ENCODE measurements at places on chromosomes 6 and 20.

DNA sequence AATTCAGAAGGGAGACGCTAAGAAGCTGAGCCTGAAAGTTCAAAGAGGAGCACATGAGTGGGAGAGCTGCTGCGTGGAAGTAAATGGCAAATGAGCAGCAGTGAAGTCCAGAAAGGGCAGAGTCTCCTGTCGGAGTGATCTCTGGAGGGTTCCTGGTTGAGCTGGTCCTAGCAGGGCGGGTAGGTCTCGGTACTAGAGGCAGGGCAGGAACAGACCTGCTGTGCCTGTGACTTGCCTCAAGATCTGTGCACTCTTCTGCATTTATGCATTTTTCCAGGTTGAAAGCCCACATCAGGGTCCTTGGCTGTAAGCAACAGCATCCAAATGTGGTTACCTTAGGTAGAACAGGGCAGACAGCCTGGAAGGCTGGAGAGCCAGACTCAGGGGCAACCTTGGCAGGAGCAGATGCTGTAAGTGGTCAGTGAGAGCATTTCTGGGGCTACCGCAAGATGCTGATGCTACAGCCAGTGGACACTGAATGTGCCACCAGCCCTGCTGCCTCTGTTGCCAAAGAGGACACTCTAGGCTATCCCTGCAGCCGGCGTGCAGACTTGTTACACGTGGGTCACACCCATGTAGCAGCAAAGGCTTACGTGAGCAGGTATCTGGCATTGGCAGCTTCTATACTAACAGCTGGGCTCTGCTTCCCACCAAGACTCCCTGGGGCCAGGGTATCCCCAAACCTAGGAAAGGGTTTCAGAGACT is 8.4 kb downstream of the DUSP22 start:
- no peak for DNase-seq

DNA sequence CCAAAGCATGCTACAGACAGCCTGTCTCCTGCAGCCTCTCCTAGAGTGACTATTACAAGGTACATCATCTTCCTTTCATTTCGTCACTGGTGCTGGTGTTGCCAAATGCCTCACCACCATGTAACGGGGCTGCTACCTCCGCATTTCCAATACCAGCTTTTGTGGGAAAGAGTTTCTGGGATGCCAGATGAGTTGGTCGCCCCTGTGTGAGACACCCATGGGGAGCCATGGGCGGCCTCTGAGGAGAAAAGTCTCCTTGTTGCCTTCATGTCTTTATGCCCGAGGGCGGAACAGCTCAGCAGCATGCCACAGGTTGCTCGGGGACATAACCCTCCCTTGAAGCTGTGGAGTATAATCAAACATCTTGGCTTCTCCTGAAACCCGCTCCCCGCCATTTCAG is 169.6 kb downstream of the THBS2 start:
- no peak for DNase-seq

DNA sequence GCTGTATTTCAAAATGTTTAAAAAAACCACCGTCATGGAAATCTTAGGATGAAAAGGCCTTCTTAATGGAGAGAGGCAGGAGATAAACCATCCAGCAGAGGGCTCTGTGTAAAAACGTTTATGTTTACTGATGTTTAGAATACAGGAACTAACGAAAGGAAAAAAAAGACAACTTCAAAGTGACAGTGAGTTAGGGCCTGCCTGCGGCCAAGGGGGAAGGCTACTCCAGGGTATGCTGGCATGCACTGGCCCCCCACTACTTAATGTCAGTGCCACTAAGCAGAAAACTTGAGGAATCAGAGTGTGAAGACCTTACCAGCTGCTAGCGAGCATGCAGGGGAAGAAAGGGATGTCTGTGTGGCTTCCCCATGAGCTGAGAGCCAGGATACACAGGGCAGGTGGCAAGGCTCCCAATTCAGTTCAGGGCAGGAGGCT is 47.7 kb downstream of the AKAP7 start:
- peak; percentile 30 for DNase-seq

GRCh38 chr6:98627129-98627775 is 207.1 kb upstream of the POU3F2 start:
- DNase-seq = no peak

GRCh38 chr6:132887204-132887603 is 72.8 kb downstream of the RPS12 start:
- DNase-seq = no peak

DNA sequence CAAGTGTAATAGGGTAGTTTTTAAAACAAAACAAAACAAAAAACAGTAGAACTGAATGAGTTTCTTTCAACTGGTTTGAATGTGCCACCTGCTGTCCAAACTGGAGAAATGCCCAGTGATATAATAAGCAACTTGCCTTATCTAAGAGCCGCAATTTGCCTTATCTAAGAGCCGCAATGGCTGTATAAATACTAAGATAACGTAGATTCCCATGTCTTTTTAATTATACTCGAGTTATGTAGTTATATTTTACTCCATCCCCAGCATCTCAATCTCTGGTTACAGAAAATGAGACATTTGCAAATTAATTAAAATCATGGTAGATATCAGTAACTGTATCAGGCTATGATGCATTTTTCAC is 67.2 kb downstream of the RPP40 start:
- DNase-seq = peak; percentile 55

- DNase-seq = no peak
Measured at GRCh38 chr20:37656945-37657344, 36.9 kb upstream of the CTNNBL1 start.

- no peak for DNase-seq
Measured at GRCh38 chr20:60170116-60170515, 211.9 kb downstream of the CDH26 start.

- DNase-seq = no peak
Measured at GRCh38 chr20:20571068-20571780, 141.2 kb downstream of the RALGAPA2 start.

DNA sequence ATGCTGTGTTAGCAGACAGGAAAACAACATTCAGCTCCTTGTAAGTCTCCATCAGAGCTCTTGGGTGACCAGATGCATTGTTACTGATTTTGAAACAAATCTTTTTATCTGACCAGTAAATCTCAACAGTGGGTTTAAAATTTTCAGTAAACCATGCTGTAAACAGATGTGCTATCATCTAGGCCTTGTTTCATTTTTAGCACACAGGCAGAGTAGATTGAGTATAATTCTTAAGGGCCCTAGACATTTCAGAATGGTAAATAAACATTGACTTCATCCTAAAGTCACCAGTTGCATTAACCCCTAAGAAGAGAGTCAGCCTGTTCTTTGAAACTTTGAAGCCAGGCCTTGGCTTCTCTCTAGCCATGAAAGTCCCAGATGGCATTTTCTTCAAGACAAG is 237.2 kb upstream of the BMP2 start:
- no peak for DNase-seq

DNA sequence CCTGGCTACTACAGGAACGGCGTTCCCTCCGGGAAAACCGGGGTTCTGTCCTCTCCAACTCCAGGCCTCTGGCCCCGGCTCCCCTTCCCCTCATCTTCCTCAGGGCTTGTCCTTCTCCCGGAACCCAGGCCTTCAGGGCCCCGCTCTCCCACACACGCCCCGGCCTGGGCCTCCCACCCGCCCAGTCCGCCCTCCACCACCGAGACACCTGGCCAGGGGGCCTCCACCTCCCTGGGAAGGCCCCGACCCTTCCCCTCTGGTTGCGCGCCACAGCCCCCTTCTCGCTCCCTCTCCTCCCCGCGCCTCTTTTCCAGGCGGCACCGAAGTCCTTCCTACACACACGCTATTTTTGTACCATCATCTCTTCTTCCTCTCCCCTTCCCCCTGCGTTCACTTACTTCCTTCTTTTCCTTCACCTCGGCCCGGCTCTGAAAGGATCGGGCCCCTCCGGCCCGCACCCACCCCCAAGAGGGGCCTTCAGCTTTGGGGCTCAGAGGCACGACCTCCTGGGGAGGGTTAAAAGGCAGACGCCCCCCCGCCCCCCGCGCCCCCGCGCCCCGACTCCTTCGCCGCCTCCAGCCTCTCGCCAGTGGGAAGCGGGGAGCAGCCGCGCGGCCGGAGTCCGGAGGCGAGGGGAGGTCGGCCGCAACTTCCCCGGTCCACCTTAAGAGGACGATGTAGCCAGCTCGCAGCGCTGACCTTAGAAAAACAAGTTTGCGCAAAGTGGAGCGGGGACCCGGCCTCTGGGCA is 1.3 kb upstream of the SIRPA start:
- no peak for DNase-seq

GRCh38 chr6:119535332-119535731 is 185.8 kb upstream of the MAN1A1 start:
- no peak for DNase-seq

DNA sequence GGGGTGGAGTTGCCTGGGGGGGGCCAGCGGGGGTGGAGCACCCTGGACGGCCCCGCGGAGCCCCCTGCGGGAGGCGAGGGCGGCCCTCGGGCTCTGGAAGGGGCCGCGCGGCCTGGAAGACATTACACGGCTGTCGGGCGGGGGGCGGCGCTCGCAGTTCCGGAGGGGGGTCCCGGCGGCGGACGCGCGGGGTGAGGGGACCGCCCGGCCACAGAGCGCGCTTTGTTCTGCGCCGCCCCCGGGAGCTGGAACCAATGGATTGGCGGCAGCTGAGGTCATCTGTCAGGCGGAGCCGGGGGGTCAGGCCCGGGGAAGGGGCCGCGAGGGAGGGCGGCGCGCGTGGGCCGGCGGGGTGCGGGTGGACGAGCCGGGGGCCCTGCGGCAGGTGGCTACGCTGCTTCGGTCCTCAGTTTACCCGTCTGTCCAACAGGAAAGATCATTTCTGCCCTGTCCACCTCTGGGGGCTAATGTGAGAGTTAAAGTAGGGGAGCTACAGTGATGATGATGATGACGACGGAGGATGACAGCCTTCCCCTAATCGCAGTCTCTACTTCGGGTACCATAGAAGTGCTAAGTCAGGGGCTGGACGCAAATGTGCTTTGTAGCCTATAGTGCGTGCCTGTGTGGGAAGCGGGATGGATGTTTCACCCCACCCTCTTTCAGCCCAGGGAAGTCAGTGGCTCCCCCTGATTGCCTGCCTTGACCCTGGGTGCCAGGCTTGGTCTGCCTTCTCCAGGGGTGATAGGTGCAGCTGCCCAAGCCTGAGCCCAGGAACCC is 10.4 kb downstream of the SRXN1 start:
- peak; percentile 37 for DNase-seq

GRCh38 chr20:46347841-46348803 is 39.8 kb upstream of the CDH22 start:
- peak; percentile 55 for DNase-seq

- peak; percentile 96 for DNase-seq
Measured at GRCh38 chr6:149236589-149236988, 80.9 kb upstream of the TAB2 start.

GRCh38 chr20:59782986-59783640 is 150.3 kb downstream of the SYCP2 start:
- DNase-seq = peak; percentile 82

GRCh38 chr6:127069659-127070279 is 48.7 kb upstream of the RSPO3 start:
- DNase-seq = peak; percentile 63

DNA sequence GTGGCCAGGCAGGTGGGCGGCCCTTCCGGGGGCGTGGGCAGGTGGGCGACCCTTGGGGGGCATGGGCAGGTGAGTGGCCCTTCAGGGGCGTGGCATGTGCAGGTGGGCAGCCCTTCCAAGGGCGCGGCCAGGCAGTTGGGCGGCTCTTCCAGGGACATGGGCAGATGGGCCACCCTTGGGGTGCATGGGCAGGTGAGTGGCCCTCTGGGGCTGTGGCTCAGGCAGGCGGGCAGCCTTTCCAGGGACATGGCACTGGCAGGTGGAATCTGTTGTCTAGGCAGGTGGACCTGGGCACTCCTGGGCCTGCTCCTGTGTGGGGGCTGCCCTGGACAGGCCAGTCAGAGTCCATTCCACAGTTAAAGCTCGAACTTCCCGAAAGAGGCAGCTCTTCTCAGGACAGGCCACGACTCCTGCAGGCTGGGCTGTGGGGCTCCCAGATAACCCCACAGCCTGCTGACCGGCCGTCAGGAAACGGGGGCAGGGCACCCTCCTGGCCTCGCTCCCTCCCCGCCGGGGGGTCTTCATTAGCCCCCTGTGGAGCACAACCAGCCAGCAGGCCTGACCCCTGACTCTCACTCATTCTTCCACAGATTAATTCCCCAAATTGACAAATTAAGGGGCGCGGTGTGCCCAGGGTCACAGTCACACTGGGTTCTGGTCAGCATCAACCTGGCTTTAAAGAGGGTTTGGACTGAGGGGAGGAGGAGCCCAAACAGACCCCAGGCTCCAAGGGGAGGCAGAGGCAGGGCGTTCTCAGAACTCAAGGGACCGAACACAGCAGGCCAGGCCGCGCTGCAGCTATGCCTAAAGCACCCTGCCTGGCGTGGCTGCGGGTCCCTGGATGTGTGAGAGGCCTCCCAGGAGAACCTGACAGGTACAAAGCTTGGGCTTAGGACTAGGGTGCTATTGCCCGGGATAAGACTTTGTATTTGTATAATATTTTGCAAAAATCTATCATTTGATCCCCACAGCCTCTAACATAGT is 130.0 kb downstream of the DLL1 start:
- DNase-seq = no peak

DNA sequence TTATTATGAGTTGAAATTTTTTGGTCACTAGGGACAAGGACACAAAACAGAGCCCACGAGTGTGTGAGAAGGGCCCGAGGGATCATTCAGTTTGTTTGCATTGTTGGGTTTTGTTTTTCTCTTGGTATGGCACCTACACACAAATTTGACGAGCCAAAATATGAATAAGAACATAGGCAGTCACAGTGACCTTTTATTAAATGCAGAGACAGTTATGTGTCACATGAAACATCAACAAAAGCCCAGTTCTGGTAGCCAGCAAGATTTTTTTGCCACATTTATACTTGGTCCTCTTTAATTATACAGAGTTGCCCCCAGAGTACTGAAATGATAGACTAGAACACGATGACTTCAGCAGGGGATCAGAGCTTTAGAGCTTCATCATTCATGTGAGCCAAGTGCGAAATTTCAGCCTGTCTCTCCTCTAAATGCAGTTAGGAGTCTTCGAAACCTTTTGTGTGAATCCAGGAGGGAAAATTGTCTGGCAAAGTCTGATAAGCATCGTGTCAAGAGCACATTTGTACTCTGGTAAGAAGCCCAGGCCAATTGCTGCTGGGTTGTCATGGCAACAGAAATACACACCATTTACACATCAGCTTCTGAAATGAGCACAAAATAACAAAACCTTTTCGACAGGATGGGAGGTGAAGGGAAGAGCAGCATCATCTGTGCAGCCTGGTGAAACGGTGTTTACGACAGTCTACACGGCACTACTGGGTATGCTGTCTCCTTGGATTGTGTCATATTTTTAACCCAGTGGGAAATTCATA is 79.2 kb upstream of the RIPOR2 start:
- peak; percentile 82 for DNase-seq

DNA sequence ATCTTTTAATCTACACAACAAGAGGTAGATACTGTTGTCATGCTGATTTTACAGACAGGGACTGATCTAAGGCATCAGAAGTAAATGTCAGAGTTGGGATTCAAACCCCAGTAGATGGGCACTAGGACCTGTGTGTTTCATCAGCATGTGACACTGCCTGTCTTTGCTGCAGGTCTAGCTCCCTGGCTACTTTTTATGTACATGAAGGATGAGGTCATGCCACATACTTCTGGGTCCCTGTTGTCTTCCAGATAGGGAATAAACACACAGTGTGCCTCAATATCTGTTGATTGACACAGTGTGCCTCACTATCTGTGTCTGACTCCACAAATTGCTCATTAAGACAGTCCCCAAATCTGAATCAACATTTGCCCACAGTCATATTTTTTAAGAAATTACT is 106.9 kb downstream of the TFAP2B start:
- DNase-seq = no peak

Measured in NCI-H1105 treated with DMSO at 0.1 percent for 48 hours (cell line).